ENCODE measurements at places on chromosomes 11 and 22.

DNA sequence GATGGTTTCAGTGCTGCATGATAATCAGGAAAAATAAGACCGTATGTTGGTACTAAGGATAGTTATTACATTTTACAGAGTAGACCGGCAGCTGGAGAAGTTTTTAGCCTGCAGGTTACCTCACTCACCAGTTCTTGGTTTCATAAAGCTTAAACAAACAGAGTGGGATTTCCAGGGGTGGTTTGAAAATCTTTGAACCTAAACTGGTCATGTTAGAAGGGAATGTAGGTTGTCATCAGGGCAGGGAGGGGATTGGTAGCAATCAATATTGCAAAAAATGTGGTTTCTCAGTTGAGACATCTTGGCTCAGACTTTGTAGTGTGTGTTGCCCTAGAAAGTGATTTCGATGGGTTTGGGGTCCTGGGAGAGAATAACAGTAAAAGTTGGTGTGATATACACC, 17.5 kb downstream of the EXT2 start:
- H3K27me3 ChIP-seq, result no peaks in the 10 kb centered on the region
- no peaks in the 10 kb centered on the region for H3K4me1 ChIP-seq
- DNase-seq, result no peak
- peaks cover 56% of the 10 kb centered on the region for H3K36me3 ChIP-seq

DNA sequence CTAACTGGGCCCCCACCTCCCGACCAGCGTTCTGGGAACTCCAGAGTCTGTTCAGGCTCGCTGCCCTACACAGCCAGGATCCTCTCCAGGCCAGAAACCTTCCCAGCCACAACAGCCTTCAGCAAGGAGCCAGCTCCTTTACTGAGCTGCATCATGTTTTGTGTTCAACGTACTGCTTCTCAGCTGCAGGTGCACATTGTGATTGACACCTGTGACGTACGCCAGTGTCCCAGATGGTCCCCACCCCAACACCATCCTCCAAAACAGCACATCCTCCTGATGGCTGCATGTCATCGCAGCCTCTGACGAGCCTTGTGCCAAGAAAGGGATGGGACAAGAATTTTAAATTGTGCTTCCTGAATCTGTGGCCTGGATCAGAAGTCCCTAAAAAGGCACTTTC, 117.5 kb downstream of the SPATA19 start:
- no peak overlapping the region for H3K27ac ChIP-seq
- H3K4me3 ChIP-seq, result no peak overlapping the region
- peak; percentile 37 for DNase-seq

GRCh38 chr11:33725496-33725895, 10.7 kb downstream of the CD59 start:
- H3K27me3 ChIP-seq, result no peaks in the 10 kb centered on the region
- H3K27ac ChIP-seq, result no peak overlapping the region
- no peak overlapping the region for H3K4me3 ChIP-seq
- DNase-seq, result no peak

DNA sequence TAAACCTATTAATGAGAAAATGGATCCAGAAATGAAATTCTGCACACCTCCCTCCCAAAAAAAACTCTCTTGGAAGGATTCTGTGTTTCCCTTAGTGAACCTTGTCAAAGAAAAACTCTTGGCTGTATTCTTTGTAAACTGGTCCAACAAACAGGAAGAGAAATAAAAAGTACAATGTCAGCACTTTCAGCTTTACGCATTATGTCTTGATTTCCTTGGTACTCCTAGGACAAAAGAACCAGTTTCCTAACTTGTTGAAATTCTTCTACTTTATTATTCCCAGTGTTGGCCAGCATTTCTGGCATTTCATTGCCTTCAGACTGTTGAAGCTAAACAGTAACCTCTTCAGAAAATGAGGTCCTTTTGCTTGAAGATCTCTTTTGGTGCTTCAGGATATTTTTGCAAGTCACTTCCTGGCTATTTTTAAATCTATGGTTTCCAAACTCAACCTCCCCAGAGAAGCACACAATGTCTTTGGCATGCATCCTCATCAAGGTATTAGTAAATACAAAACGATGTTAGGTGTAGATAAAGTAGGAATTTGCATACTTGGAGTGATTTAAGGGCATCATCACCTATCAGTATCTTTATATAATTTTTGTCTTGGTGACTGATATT, 342.7 kb downstream of the AASDHPPT start:
- H3K4me3 ChIP-seq, result no peak overlapping the region
- no peaks in the 10 kb centered on the region for H3K4me1 ChIP-seq
- H3K36me3 ChIP-seq, result no peaks in the 10 kb centered on the region
- DNase-seq, result no peak
- H3K27me3 ChIP-seq, result no peaks in the 10 kb centered on the region

- no peaks in the 10 kb centered on the region for H3K27me3 ChIP-seq
- H3K4me1 ChIP-seq, result no peaks in the 10 kb centered on the region
- H3K27ac ChIP-seq, result no peak overlapping the region
- DNase-seq, result no peak
Measured at GRCh38 chr11:27673979-27674663, 26.1 kb downstream of the BDNF start.

DNA sequence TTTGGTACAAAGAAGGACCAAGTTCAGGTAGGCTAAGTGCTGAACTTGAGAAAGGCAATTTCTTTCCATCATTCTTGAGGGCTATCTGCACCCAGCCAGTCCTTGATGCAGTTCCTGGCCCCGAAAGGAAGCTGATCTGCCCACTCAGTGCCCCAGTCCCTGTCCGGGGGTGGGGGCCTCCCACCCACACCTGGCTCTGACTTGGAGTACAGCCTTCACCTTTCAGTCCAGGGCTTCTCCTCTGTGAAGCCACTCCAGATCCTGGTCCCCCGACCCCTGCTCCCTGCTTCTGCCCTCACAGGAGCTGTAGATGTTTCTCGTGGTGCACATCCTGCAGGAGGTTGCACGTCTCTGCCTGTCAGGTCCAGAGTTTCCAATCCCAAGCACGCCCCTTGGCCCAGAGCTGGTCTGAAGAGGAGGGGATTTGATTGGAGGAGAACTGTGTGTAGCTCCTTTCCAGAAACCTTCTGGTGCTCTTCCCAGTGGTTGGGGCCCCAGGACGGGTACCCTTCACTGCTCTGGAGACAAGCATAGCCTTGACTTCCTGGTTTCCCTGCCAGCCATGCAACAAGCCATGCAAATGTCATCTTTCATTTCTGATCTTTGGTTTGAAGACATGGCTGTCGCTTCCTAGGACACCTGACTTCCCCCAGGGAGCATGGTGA, 75.3 kb downstream of the BCR start:
- peaks cover 62% of the 10 kb centered on the region for H3K36me3 ChIP-seq
- no peak overlapping the region for H3K4me3 ChIP-seq
- H3K4me1 ChIP-seq, result peaks cover 11% of the 10 kb centered on the region
- DNase-seq, result no peak
- no peak overlapping the region for H3K27ac ChIP-seq
- no peaks in the 10 kb centered on the region for H3K27me3 ChIP-seq
